ENCODE measurements at places on chromosomes 11 and 22.

GRCh38 chr11:12901874-12902481 lies 107.1 kb upstream of the RASSF10 start:
- peak; percentile 35 for DNase-seq

DNA sequence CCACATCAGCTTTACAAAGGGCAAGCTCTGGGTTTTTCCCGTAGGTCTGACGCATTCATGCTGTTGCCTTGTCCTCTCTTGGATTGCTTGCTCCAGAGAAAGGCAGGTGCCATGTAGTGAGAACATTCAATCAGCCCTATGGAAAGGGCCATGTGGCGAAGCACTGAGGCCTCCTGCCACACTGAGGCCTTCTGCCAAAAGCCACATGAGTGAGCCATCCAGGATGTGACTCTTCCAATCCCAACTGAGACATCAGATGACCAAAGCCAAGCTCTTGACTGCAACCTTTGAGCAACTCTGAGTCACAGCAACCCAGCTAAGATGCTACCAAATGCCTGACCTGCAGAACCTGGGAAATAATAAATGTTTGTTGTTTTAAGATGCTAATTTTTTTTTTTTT lies 9.0 kb upstream of the PANX3 start:
- peak; percentile 40 for DNase-seq

- peak; percentile 86 for DNase-seq
Measured at GRCh38 chr11:65884716-65885092, 3.6 kb downstream of the FIBP start.

DNA sequence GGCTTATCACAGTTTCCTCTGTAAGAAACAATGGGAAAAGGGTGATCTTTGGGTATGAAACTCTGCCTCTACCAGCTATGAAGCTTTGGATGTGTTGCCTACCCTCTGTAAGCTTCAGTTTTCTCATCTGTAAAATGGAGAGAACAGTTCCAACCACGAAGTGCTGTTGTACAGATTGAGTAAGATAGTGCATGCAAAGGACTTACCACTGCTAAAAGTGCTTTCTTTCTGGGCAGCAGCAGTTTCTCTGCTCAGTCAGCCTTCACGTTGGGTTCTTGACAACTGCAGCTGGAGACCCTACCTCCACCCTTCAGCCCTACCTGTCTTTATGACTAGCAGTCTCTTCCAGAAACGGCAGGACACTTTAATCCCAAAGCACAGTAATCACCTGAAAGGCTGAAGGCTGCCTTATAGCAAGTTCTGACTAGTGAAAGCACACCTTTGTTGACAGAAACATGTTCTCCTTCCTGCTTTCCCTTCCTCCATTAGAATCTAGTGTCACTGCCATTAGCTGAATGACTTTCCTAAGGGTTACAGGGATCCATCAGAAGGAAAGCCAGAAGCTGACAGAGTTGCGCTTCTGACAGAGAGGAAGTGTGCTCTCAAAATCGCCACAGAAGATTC lies 91.4 kb downstream of the RPL27A start:
- no peak for DNase-seq

DNA sequence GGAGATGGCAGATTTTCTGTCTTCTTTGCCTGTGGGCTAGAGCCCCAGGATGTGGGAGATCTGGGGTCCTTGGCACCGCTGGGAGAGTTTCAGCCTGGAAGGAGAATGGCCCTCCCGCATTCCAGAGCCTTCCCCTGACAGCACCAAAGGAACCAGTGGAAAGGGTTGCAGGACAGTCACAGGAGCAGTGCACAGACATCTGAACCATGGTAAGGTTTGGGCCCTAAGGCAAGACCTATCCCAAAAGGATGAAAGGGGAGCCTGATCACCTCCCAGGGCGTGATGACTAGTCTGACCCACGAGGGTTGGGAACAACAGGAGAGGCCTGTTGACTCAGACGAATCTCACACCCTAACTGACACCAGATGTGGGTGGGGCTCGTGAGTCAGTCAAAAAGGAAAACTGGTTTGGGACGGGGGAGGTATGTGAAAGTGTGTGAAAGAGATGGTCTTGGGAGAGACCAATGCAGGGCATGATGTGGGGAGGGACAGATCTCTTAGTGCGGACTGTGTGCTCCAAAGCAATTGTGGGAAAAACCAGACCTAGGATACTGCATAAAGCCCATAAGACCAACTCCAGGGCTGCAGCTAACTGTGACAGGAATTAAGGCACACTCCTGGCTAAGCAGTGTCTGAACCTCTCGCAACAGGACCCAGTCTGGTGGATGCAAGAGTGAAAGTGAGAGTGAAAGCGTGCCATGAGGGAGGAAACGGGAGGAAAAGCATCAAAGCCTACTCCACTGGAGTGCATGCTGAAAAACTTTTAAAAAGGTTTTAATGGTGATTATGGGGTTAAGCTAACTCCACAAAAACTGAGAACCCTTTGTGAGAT lies 39.1 kb upstream of the GLYAT start:
- peak; percentile 75 for DNase-seq

DNA sequence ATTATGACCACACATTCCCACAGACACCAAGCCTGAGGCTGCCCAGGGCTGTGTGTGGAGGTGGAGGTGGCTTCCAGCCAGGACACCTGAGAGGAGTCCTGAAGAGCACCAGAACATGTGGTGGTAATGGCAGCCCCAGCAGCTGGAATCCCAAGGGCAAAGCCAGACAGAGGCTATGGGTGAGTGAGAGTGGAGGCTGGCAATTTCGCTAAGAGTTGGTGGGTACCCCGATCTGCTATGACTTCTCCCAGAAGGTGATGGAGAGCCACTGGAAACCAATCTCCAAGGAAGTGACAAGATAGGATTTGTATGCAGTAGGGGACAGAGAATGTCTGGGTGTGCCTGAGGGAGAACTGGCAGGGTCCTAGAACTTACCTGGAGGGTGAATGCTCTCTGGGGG lies 69.3 kb upstream of the CLTCL1 start:
- no peak for DNase-seq

GRCh38 chr11:85652786-85653447 lies 5.2 kb downstream of the TMEM126A start:
- DNase-seq, result no peak

DNA sequence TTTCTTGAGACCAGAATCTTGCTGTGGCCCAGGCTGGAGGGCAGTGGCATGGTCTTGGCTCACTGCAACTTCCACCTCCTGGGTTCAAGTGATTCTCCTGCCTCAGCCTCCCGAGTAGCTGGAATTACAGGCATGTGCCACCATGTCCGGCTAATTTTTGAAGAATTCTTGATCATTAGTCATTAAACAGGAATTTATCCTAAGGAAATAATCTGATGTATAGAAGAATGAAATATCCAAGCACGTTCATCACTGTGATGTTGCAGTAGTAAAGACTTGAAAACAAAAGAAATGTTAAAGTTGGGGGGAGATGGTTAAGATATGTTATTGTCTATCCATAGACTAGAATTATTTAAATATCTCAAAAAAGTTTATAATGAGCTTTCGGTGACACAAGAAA lies 23.6 kb downstream of the CBL start:
- no peak for DNase-seq

GRCh38 chr11:83571302-83571701 lies 285.1 kb upstream of the CCDC90B start:
- peak; percentile 26 for DNase-seq

GRCh38 chr22:45688600-45689080 lies 17.0 kb downstream of the ATXN10 start:
- DNase-seq, result peak; percentile 64

DNA sequence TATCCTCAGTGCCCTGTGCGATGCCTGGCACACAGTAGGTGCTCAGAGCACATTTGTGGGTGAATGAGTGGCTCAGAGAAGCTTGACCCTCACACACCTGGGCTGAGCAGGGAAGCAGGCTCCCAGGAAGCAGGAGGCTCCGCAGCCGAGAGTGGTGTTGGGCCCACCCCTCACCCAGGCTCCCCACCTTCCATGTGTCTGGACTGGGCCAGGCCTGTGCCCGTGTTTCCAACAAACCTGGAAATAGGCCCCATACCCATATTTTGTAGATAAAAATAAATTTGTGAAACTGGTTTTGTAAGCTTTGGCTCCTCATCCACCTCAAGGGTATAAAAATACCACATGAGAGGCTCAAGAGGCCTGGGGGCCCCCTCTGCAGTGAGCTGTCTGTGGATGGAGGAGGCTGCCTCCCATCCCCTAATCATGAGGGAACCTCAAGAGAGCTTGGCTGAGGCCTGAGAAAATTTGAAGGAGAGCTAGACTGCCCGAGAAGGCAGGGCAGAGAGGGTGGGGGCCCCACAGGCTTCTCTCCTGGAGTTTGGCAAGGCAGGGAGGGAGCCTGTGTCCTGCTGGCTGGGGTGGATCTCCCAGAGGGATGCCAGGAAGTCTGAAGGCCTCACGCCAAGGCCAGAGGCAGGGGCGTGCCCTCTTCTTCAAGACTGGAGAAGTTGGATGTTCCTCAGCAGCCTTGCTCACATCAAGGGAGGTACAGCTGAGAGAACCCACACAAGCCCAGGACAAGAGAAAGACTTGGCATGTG lies 147.0 kb upstream of the NECTIN1 start:
- DNase-seq, result no peak

DNA sequence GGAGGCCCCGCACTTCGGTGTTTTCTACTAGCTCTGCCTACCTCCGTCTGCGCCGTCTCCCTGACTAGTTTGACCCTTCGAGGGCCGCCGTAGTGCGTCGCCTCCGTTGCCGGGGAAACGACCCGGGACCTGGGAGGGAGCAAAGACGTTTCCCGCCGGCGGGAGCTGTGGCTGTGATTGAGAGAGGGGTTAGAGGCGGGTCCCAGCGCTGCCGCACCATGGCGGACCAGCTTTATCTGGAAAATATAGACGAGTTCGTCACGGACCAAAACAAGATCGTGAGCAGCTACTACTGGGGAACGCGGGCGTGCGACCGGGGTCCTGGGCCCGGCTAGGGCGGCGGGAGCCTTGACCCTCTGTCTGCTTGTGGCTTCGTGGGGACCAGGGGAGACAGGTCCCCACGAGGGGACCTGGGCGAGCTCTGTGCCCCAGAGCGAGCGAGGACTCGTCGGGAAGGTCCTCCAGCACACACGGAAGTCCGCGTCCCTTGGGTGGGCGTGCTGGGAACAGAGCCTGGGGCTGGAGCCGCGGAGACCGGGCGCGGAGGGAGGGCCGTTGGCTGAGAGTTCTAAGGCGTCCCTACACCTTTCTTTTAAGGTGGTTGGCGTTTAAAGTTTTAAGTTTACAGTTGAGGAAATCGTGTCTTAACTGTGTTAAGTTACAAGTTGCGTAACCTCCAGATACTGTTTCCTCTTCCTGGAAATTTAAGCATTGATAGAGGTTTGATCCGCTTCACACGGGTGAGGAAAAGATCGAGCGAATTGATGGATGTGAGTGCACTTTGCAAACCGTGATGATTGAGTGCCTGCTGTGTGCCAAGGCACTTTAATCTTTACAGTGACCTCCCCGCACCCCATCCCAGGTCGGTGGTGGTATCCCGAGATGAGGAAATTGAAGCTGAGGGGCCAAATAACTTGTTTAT lies at the start of gene POLD3:
Gene POLD3 (plus strand): TSS at position 142 of the 922 bp plus-strand sequence. CDS start 77 bp downstream, at position 219.
- DNase-seq, result peak; percentile 94

DNA sequence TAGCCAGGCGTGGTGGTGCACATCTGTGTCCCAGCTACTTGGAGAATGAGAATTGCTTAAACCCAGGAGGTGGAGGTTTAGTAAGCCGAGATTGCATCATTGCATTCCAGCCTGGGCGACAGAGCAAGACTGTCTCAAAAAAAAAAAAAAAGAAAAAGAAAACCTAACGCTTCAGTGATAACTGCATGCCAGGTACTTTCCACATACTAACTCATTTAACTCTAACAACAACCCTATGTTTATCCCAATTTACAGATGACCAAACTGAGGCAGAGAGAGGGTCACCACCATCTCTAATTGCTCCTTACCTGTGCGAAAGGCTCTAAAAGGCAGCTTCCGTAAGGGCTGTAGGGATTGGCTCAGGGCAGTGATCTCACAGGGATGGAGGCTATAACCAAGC lies 11.6 kb downstream of the PISD start:
- peak; percentile 55 for DNase-seq

DNA sequence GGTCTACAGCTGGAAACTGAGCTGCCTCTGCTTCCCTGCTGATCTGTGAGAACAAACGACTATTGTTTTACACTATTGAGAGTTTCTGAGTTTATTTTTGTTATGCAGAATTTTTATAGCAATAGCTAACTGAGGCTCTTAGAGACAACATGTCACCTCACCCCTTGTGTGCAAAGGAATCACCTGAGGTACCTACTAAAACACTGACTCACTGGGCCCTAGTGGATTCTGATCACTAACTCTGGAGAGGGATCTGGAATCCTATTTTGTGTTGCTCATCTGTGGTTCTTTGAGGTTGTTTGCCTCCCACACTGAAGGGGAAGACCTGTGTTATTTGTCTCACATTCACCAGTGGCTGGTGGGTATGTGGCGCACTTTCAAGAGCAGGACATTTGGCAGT lies 13.4 kb upstream of the B3GAT1 start:
- DNase-seq, result no peak

GRCh38 chr22:33467620-33468095 lies 409.5 kb upstream of the SYN3 start:
- DNase-seq, result peak; percentile 69

- DNase-seq, result no peak
Measured at GRCh38 chr22:36196254-36197064, 5.2 kb downstream of the APOL4 start.

DNA sequence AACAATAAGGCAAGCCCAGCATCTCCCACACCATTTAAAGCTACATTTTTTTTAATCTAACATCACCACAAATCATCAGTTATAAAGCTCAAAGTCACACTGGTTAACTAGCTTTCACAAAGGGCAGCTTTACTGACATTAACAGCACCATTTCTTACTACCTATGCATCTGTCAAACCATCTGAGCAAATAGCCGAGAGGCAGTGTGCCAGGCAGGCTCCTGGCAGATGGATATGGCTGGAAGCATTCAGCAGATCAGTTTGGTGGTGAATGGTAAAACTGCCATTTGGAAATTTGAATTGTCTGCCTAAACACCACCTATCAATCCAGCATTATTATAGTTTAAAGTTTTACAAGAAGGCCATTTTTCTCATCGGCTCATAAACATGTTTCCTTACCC lies 131.2 kb downstream of the TTC28 start:
- no peak for DNase-seq

DNA sequence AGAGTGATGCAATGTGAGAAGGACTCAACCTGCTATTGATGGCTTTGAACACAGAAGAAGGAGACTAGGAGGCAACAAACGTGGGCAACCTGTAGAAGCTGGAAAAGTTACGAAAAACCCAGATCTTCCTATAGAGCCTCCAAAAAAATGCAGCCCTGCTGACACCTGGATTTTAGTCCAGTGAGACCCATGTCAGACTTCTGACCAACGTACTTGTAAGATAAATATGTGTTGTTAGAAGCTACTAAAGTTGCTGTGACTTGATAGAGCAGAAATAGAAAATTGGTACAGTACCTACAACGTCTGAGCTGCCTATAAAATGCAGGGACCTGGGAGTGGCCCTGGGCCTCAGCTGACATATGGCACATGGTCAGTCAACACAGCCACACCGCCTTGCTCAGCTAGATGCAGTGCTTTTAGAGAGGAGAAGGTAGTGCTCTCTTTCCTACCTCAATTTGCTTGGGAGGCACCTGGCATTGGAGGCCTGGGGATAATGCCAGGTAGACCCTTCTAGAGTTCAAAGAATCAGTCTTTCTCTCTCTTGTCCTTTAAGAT lies 97.4 kb downstream of the ARL14EP start:
- DNase-seq, result no peak
